ENCODE measurements at places on chromosomes 1 and 21.

GRCh38 chr1:205069371-205070125, 14.7 kb downstream of the TMEM81 start:
- DNase-seq: no peak

GRCh38 chr1:14735841-14736240, 137.4 kb downstream of the KAZN start:
- DNase-seq: no peak

DNA sequence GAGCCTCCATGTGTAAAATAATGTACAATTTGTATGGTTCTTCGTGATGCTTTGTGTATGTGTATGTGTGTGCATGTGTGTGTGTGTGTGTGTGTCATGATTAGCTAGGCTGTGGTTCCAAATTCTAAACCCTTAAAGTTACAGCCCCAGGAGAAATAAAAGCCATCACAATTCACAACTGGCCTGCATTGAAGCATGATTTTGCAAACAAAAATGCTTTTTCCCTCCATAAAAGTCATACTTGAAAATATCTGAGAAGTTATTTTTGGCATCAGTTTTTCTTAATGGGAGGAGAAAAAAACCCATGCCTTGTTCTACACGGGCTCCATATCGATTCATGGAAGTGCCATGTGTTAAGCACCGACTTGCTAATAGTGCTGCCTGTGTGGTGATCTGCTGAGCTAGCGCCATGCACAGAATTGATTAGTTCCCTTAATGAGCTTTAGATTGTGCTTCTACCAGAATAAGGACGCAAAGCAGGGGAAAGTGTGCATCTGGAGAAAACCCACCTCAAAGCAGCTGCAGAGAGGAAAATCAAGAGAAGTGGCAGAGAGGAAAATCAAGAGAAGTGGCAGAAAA, 207.3 kb downstream of the DSCAM start:
- no peak for DNase-seq

GRCh38 chr1:203678943-203679661, 52.5 kb downstream of the ATP2B4 start:
- DNase-seq: no peak

GRCh38 chr1:53400761-53401674, 58.2 kb upstream of the DMRTB1 start:
- DNase-seq: no peak

GRCh38 chr1:148166558-148167492, 14.7 kb upstream of the NBPF11 start:
- no peak for DNase-seq

DNA sequence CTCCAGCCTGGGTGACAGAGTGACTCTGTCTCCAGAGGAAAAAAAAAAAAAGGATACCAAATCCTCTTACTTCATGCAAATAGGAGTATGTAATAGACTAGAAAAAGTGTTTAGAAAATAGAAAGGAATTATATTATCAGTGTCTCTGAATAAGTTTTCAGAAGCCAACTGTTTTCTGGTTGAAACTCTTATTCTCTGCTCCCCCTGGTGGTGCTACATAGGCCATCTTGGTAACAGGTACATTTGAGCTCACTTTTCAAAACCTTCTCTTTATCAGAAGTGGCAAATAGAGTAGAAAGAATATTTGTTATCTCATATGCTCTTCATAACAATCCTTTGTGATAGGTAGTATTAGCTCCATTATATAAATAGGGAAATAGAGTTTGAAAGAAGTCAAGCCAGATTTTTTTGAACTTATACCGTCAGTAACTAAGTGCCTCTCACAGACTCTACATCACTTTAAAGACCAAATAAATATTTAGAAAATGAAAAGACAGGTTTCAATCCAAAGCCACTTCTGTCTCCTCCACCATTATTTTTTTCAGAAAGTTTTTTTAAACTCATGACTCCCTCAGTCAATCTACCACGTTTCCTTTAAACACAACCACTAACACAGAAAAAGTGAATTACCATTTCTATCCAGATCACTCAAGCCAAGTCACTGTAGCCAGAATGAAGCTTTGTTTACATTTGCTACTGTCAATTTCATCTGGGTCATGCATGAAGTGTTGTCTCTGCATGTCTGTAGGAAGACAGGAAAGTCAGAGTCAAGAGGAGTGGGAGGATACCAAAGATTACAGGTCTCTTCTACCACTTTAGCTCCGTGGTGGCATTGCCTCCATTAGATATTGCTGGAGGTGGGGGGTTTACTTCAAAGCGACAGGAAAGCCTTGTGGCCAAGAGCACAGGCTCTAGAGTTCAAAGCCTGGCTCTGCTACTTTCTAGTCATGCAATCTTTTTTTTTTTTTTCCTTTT, 45.6 kb downstream of the IL23R start:
- no peak for DNase-seq

DNA sequence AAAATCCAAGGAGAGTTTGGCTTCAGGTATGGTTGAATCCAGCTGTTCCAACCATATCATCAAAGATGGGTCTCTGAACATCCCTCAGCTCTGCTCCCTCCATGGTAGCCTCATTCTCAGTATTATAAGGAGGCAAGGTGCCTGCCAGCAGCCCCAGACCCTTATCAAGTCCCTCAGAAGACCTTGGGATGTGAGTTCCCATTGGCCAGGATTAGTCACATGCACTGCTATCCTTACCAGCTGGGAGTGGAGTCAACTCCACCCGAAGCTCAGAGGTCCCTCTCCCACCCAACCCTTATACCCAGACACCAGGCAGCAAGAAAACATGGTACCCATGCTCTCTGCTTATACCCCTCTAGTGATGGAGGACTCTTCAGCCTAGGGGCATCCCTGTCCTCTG, 153.7 kb upstream of the ZBTB40 start:
- no peak for DNase-seq

DNA sequence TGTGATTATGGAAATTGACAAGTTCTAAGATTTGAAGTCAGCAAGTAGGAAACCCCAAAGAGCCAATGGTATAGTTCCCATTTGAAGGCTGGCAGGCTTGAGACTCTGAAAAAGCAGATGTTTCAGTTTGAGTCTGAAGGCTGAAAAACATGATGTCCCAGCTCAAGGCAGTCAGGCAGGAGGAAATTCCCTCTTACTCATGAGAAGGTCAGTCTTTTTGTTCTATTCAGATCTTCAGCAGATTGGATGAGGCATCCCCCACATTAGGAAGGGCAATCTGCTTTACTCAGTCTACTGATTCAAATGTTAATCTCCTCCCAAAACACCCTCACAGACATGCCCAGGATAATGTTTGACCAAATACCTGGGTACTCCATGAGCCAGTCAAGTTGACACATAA, 372.5 kb upstream of the ST6GALNAC5 start:
- no peak for DNase-seq

DNA sequence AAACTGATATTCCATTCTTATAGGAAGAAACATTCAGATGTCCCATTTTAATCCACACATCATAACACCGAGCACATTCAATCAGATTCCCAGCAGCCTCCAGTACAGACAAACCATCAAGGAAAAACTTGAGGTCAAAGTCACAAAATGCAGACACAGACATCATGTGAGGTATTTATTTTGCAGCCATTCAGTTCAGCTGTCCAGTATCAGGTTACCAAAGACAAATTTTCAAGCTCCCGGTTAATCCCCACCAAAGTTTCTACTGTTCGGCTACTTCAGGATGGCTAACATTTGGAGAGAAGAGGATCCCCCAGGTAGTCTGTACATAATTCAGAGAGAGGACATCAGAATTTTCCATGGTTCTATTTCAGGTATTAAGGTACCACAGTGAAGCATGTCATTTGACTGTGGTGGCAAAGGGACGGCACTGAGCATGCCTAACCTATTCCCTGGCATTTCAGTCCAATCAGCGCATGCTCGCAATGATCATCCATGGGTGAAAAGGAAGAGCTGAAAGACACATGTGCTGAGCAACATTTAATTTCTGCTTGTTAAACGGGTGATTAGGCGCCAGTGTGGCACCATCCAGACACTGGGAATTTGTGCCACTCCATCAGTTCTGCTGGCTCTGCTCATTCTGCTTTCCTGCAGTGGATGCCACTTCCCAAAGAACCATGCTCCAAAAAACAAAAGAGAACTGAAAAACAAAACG, 13.6 kb upstream of the NDC1 start:
- DNase-seq: no peak

DNA sequence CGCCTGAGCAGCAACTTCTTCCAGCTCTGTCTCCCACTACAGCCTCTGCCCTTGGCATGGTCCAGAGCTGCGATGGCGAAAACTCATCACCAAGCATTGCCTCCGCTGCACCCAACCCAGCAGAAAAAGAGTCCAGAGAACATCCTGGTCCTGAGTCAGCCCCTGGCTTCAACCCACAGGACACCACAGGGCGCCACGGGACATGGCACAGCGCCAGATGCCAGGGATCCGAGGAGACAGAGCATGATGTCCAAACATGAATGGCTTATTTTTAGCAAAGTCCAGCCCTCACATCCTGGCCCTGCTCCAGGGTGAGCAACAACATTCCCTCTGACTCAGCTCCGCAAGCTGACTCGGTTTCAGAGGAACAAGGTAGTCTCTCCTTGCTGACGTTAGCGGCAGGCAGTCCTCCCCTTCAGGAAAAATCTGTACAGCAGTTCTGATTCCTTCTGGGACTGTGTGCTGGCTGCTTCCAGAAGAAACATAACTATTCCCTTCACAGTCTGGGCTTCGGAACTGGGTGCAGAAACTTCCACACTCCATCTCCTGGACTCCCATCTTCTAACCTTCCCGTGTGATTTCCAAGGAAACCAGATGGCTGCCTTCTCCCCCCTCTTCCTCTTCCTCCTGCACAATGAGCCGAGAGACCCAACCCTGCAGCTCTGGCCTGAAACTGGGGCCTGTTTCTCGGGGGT, 131.3 kb downstream of the TOMM20 start:
- DNase-seq: no peak

- no peak for DNase-seq
Measured at GRCh38 chr1:225980005-225980836, 18.9 kb downstream of the SDE2 start.

Measured in forelimb muscle (tissue), 1 donor.